Thoracic aorta (tissue), 2 donors: ENCODE measurements at places on chromosomes 1 and 21. TPM values are rescaled to one million over a fixed set of nuclear protein-coding genes. Genes with fewer than 3 reads are reported as not detected.

Gene DIPK1A
- total RNA-seq, result 10.8 TPM

- DNase-seq, result no peak
- H3K4me1 ChIP-seq, result no peaks in the 10 kb centered on the region
- no peak overlapping the region for H3K27ac ChIP-seq
Observed at GRCh38 chr1:212353181-212353580, 61.5 kb downstream of the PACC1 start.

DNA sequence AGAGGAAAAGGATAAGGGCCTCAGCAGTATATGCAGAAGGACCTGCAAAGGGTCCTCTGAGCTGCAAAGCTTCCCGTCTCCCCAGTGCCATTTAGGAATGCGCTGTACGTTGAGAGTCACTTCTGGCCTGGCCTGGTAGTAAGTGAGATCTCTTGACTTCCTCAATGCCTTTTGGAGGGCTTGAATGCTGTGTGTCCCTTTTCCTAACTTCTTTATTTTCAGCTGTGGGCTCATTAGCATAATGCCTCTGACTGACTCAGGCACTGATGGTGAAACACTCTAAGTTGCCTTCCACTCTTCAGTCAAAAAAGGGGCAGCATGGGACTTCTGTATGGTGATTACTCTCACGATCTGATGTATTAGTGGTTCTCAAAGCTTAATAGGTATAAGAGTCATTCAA, 49.9 kb downstream of the XCL1 start:
- peaks cover 14% of the 10 kb centered on the region for H3K4me1 ChIP-seq
- no peak for DNase-seq
- H3K27me3 ChIP-seq, result no peaks in the 10 kb centered on the region

GRCh38 chr1:117136749-117137148, 15.2 kb upstream of the TRIM45 start:
- H3K27ac ChIP-seq, result no peak overlapping the region
- DNase-seq, result no peak
- H3K4me1 ChIP-seq, result no peaks in the 10 kb centered on the region
